NCI-H524 treated with DMSO at 0.1 percent for 48 hours (cell line): ENCODE measurements at places on chromosomes 7 and 10.

GRCh38 chr10:124541076-124541903 is 79.7 kb downstream of the LHPP start:
- DNase-seq, result no peak

GRCh38 chr7:128166603-128167041 is 74.5 kb upstream of the LEP start:
- DNase-seq, result no peak

DNA sequence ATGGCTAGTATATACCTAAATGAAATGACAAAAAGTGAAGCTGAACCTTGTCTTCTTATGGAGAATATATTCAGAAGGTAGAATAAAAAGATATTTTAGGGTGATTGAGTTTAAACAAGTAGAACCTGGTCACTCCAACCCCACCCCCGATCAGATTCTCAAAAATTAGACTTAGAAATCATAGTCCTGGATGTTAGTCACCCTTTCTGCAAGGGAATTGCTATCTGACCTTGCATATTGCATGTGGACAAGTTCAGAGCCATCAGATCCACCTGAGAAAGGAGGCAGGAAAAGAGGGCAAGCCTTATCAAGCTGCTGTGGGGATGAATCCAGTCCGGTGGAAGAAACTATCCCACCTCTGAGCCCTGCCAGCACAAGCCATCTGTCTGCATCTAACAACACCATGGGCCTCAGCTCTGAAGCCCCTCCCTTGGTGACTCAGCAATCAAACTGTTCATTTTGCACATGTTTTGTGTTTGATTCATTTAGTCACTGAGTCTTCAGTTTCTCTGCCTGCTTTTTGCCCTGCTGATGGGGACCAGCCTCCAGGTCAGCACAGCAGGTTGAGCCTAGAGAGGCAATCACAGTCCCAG is 727.3 kb downstream of the AUTS2 start:
- peak; percentile 40 for DNase-seq

- no peak for DNase-seq
Measured at GRCh38 chr10:78663721-78664120, 405.0 kb upstream of the ZMIZ1 start.

DNA sequence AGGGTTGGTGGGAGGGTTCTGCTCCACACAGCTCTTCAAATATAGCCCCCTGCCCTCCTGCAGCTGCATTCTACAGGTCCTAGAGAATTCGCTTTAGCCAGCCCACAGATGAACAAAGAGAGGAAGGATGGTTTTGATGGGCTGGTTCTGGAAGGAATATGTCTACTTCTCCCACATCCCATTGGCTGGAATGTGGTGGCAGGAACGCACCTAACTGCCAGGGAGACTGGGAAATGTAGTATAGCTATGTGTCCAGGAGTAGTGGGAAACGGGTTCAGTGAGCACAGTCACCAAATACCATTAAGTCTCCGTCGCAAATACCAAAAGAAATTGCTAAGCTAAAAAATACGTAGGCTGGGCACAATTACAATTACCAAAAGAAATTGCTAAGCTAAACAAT is 7.3 kb upstream of the PTER start:
- DNase-seq, result no peak

DNA sequence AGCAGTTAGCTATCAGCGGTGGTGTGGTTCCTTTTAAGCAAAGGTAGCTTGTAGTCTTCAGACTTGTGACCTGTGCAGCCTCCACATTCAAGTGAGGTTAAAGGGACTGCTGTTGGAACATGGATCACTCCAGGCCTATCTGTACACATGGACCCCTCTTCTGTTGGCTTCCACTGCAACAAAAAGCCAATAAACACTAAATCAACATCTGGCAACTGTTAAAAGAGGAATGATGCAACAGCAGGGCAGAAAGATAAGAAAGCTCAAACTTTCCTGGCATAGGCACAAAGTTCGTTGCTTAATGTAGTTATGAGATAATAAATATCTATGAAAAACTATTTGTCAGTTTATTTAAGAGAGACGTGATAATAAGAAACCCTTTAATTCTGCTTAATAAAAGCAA is 4.0 kb upstream of the MINPP1 start:
- DNase-seq, result no peak

DNA sequence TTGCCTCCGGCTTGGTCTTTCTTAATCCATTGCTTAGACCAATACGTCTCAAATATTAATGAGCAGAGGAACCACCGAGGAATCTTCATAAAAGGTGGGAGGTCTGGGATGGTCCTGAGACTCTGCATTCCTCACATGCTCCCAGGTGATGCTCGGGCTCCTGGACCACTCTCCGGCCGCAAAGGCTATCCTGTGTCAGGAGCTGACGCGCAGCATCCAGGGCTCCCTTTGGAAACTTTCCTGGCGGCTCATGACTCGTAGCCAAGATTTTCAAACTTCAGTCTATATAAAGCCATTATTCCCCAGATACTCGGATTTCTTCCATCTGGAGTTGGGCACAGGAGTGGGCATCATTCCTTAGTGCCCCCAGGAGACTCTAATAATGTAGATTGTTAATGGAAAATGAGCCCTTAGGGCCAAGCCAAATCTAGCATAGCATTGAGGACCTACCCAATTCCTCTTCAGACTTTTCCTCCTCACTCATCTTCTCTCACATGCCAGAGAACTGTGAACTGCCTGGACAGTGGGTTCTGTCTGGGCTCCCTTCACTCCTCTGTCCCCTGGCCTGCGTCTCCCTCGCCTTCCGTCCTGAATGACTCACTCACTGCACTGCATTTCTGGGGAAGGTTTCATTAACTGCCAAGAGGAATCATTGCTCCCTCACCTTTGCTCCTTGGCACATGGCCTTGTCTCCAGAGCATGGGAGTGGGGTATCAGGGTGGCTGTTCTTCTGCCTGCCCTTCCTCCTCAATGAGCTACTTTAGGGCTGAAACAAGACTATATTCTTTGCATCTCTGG is 89.3 kb downstream of the MKI67 start:
- DNase-seq, result no peak

DNA sequence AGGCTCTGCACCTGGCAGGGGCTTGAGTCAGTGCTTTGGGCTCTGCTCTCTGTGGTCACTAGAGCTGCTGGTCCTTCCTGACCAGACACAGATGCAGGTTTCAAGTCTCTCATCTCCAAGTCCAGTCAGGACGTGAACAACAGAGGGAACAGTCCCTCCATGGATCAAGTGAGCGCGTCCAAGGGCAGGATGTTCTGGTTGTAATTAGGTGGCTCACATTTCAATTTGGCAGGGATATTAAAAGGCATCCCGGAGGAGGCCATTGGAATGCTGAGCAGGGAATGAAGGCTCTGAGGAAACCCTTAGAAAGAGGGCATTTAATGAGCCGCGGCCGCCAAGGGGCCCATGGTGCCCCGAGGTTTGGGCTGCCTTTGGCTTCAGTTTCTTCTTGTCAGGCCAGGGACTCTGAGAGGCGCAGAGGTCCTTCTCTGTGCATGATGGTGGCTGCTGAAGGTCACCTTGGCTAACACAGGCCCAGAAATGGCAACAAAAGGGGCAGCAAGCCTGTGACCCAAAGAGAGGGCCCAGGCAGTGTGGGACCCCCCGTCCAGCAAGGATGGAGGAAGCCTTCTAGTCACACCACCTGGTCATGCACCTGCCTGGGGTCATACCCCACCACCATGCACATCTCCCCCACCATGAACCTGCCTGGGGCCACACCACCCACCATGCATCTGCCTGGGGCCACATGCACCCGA is 30.7 kb upstream of the INPP5A start:
- no peak for DNase-seq

- no peak for DNase-seq
Measured at GRCh38 chr7:116159711-116160110, 50.6 kb upstream of the TES start.

GRCh38 chr10:17429490-17429889 is 24.9 kb downstream of the ST8SIA6 start:
- no peak for DNase-seq

GRCh38 chr10:114009281-114009996 is 34.2 kb upstream of the ADRB1 start:
- DNase-seq, result no peak

GRCh38 chr10:36494371-36494770 is 631.0 kb upstream of the ANKRD30A start:
- no peak for DNase-seq

- DNase-seq, result no peak
Measured at GRCh38 chr7:50695026-50695425, 87.7 kb downstream of the GRB10 start.

DNA sequence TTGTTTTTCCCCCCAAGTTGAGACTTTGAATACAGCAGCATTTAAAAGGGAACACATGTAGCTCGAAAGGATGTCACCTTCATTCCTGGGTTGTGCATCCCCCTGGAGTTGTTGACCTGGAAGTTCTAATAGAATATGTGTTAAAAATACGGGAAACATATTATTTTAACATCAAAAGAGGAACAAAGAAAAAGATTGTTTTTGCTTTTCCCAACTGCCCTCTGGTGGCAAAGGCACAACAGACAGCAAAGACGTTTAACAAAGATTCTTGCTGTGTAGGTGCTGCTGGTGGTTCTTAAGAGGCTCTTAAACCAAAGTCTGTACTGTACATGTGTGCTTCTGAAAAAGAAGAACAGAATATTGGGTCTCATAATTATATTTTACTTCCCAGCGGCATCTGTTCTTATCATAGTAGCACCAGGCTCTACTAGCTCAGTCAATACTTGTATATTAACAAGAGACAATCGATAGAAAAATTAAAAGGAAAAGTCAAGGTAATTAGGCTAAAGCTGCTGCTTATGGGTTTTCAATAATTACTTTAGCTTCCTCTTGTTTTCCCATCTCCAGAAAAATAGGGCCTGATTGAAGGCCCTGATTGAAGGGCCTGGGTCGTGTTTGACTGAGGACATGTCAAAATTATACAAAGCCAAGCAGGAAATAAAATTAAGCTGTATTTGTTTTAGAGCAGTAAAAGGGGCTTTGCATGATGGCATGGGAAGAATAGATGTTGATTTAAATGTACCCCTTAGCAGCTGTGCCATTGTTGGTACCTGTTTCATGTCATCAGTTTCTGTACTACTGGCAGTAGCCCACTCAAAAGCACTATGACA is 384.2 kb upstream of the LRGUK start:
- no peak for DNase-seq

- no peak for DNase-seq
Measured at GRCh38 chr7:81627536-81628287, 142.1 kb downstream of the HGF start.

DNA sequence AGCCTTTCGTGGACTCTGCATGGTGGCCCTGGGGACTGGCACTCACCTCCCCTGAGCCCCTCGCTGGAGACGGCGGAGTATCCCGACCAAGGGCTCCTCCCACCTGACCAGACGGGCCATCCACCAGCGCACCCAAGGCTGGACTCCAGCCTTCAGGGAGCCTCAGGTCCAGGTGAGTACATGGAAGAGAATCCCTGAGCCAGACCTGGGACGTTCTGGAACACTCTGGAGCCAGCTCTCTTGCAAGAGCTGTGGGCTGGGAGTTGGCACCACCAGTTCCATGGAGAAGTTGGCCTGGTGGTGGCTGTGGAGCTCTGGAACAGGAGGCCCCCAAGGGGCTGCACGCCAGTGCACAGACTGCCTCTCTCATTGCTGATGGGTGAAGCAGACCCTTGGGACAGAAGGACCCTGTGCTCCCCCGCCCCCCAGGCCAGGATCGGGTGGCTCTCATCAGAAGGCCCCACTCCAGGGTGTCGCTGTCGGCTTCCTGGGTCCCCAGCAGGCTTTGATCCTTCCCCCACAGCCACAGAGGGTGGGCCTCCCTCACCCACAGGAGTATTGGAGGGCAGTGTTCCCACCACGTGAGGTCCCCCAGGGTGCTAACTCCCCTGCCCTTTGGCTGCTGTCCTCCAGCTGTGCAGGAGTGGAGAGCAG is 189.9 kb downstream of the EBF3 start:
- no peak for DNase-seq

DNA sequence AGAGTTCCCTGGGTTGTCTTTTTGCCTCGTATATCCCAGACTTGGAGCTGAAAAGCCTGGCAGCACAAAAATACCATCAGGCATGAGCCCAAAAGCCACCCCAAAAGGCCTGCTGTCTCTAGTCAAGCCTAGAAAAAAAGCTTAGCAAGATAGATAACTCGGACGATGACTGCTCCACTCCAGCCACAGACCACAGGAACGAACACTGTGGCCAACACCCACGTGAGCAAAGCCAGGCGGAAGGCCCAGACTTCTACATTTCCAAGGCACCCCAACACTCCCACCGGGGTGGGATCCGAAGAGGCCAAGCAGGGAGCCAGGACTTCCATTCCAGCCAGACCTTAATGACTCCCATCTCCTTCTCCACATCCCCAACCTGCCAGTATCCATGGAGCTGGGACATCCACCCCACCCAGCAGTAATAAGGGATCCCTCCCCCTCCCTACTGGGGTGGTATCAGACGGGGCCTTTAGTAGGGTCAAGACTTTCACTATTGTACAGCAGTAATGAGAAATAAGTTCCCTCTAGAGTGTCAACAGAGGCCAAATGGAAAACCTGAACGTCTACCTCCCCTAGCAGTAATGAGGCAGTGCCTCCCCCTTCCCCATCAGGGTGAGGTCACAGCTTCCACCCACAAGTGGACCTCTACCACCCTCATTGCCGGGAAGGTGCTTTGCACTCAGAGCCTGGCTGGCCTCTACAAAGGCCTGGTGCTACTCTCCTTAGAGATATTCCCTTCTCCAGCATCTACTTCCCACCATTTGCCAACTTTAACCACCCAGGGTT is 23.0 kb downstream of the PRLHR start:
- no peak for DNase-seq

DNA sequence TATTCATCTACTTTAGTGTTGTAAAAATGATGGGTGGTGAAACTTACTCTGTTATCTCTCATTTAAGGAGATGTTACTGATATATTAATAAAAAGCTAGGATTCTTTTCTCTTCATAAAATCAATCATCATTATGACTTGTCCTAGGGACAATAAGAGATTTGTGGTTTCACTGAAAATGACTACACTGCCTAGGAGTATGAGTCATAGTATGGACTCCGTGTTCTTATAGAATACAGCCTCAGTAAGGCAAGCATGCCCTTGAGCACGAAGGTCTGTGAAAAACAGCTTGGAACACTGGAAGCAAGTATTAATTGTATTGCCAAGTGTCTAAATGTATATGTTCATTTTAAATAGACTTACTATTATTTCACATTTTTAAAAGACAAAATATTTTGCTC is 749.2 kb upstream of the PCDH15 start:
- DNase-seq, result no peak

DNA sequence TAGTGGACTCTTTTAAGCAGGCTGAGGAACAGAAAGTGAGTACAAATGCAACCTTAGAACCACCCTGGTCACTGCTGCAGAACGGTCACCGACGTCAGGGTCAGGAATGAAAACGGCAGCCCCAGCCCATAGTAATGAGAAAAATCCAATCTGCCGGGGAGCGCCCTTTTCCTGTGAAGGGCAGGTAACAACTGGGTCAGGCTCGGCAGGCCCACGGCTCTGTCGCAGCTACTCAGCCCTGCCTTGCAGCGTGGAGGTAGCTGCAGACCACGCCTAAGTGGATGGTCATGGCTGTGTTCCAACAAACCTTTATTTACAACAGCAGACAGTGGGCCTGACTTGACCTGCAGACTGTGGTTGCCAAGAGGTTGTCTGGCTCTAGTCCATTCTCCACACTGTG is 563.2 kb downstream of the DNAJB6 start:
- DNase-seq, result no peak
